CD4-positive, alpha-beta T cell treated with Interleukin-15 for 4 hours (primary cell): ENCODE measurements at places on chromosomes 3 and 15.

DNA sequence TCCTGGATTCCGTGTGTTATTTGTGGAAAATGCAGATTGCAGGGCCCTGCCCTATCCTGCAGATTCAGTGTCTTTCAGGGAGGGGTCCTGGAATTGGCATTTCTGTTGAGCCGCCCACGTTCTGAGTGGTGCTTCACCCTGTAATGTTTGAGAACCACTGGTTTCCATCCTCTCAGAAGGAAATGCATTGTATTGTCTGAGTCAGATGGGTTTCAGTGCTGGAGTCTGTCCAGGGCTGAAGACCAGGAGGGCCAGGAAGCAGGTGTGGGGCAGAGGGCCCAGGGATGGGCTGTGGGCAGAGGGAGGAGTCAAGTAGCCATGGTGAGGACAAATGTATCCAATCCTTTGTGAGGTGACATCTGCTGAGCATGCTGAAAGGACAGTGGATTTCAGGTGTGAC is 123.8 kb downstream of the SV2B start:
- no peak for DNase-seq

DNA sequence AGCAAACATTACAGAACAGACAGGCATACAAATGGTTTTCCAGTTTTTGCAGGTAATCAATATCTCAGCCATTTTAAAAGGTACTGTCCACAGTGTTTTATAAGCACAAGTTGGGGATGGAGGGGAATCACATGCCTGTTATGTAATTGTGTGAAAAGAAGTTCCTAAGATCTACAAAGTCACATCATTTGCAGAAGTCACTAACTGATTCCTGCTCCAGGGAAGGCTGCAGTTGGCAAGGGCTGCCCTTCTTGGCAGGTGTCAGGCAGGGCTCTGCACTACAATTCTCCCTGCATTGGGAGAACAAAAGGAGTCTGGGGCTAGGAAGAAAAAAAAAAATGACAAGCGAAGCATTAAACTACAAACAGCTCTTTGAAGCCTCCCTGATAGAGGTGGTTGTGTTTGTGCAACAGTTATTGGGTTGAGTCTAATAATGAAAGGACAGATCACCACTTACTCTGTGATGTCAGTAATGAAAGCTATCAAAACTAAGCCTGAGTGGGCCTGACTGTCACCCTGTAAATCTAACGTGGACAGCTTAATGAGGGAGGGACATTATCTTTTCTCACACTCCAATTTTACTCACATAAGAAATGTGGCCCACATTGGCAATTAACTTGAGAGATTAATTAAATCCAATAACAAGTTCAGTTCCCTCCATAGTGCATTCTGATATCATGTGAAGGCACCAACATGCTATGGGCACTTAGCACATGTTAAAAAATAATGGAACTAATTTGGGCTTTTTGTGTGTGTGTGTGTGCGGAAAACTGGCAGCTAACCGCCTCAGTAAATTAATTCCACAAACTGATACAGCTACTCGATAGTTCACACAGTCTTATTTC is 242.9 kb downstream of the FHIT start:
- DNase-seq, result no peak

DNA sequence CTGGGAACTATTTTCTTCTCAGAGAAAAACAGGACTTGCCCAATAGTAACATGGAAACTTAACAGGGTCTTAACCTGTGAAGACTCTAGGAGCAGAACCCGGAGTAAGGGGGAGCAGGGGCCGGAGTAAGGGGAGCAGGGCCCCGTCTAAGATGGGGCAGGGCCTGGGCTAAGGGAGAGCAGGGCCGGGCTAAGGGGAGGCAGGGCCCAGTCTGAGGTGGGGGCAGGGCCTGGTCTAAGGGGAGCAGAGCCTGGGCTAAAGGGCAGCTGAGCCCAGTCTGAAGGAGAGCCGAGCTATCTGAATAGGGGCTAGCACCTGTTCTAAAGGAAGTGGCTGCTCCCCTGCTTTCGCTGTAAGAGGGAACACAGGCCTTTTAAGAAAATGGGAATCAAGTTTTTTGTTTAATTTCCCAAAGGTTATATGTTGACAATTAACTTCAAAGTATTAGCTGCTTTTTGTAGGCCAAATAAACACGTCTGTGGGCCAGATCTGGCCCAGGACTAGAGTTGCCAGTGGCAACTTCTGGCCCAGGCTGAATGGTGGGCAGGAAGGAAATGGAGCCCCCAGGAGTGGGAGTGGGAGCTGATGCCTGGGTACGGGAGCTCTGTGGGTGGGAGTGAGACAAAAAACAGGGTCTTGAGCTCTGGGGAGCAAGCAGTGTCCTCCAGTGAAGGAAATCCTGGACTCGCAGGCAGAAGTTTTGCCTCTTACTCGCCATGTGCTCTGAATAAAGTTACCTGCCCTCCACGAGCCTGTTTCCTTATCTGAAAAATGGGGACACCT is 32.5 kb downstream of the CSPG4 start:
- no peak for DNase-seq

DNA sequence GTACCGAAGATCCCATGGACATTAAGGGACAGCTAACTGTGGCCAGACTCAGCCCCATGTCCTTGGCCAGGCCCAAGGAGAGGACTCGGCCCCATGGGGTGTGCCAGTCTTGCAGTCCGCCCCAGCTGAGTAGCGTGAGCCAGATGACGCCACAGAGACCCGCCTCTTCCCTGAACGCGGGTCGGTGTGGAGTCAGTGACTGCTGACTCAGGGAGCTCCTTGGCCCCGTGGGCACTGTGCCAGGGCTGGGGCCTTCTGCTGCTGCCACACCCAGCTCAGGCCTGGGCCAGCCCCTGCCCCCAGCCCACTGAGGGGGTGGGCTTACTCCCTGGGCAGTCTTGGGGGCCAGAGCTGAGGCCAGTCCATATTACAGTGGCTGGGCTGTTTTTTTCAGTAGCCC is 52.8 kb downstream of the PLXNA1 start:
- DNase-seq, result no peak

DNA sequence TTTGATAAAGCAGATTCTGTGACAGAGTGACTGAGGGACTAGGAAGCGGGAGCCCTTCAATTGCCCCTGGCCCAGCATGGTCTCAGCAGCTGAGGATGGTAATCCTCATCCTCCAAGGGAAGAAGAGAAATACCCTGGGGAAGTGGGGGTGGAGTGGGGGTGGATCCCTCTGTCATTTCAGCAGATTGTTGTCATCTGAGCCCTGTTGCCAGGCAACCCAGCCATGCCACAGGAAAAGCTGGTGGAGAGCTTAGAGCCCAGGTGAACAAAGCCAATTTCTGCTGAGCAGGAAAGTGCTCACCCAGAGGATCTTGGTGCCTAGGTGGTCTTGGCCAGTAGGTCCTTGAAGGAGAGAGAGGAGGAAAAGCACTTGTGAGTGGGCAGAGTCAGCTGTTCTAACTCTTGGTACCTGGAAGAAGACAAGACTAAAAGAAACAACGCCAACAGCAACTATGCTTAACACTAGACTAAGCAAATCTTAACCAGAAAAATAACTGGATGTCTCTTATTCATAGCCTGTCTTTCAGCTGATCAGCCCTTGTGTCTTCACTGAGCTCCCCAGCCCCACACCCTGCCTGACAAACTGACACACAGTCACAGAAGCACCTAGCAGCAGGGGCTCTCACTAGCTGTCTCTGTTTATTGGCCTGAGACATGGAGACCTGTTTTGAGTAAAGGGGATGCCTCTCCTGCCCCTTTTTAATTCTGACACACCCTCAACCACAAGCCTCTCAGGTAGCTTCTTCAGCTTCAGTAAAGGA is 40.1 kb upstream of the DCLK3 start:
- DNase-seq, result no peak

- no peak for DNase-seq
These were observed 6.9 kb downstream of the MUC13 start for GRCh38 chr3:124927574-124928045.
